ENCODE measurements at places on chromosomes 2 and 18.

DNA sequence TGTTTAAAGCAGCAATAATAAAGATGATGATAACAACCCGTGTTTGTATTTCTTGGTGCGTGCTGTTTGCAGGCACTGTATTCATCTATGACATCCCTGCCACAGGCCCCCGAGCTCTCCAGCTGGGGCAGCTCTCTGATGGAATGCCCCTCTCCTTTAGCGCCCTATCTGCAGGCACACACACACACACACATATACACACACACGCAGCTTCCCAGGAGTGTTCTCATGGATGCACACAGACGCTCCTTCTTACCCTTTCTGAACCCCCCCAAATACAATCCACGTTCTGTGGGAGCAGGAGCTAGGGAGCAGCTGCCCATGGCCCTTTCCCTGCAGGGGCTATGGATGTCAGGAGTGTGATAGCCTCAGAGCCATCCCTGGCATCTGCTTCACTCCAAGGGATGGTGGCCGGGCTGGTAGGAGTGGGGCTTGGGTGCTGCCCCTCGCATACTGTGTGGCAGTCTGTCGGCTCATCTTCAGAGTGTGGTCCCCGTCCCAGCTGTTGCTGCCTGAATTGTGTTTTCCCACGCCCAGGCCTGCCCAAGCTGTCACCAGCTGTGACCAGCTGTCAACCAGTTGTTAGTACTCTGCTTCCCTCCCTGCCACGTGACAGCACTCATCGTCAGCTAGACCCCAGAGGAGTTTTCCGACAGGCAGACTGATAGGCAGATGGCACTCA lies 50.8 kb upstream of the MYCN start:
- no peak for DNase-seq

GRCh38 chr2:134324430-134324829 lies 70.6 kb downstream of the MGAT5 start:
- no peak for DNase-seq

DNA sequence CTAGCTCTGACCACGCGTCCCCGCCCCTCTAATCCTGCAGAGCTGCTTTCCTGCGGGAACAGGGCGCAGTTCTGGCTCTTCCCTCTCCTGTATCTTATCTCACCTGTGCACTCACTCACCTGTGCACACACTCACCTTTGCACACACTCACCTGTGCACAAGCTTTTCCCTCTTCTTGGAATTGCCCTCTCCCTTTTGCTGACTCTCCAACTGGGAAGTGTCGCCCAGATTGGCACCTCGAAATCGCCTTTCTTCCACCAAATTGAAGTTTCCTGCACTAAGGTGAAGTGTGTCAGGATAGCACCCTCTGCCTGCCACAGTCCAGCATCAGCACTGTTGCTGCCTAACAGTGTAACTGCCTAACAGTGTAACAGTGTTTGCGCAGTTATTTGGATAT lies 566 bp upstream of the CMPK2 start:
- DNase-seq, result peak; percentile 65

DNA sequence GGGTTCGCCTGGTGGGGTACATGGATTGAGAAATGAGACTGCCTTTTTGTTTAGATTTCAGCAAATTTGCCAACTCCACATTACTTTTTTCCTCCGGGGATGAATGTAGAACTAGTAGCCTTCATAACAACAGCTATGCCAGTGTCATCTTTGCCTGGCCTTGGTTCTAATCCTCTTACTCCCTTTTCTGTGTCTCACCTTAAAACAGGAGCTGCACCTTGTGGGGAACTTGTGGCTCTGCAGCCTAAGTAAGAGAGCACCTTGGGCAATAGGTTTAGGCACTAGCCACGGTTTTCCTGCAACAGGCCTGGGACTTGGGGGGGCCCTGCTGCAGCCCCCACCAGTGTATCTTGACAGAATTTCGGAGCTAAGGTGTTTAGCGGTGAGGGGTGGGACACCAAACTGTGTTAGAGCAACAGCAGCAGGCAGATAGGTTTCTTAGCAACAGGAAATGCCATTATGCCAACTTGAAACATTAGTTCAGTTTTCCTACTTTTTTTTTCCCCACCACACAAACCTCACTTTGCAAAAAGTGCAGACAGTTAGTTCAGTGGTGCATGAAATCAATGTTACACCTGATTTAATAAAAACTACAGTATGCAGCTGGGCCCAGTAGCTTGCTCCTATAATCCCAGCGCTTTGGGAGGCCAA lies 173.7 kb downstream of the PRKCE start:
- DNase-seq, result no peak

GRCh38 chr2:174711206-174711605 lies 53.1 kb downstream of the CHRNA1 start:
- DNase-seq, result no peak

- DNase-seq, result no peak
These were observed 1288.6 kb upstream of the CDH2 start for GRCh38 chr18:29465526-29465925.

- no peak for DNase-seq
These were observed 22.3 kb downstream of the KIAA1328 start for GRCh38 chr18:36851202-36851590.
